CD8-positive, alpha-beta memory T cell (primary cell): ENCODE measurements at places on chromosomes 3 and 15. TPM values are rescaled to one million over a fixed set of nuclear protein-coding genes. Genes with fewer than 3 reads are reported as not detected.

GRCh38 chr3:167929968-167930367 is 165.8 kb downstream of the GOLIM4 start:
- no peak for DNase-seq
- no peaks in the 10 kb centered on the region for H3K36me3 ChIP-seq
- no peaks in the 10 kb centered on the region for H3K4me1 ChIP-seq
- H3K27me3 ChIP-seq, result no peaks in the 10 kb centered on the region
- H3K27ac ChIP-seq, result no peak overlapping the region
- no peak overlapping the region for H3K4me3 ChIP-seq

DNA sequence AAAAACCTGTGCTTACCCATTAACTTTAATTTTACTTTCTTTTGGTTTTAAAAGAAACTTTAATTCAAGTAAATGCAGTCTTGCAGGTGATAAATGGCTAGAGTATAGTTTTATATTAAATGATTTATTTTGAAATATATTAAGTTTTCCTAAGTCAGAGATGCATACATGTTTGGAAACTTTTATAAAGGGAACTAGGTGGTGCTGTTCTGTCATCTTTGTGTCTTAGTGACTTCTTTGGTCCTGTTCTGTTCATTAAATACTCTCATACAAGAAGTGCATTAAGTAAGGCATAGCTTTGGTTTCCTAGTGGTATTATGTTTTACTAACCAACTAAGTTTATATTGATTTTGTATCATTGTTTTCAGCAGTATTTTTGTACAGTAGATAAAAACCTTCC is 15.6 kb downstream of the CADM2 start:
- no peak overlapping the region for H3K27ac ChIP-seq
- no peak for DNase-seq
- no peaks in the 10 kb centered on the region for H3K4me1 ChIP-seq
- H3K27me3 ChIP-seq, result no peaks in the 10 kb centered on the region

GRCh38 chr3:64828276-64828675 is 140.5 kb upstream of the ADAMTS9 start:
- DNase-seq, result no peak
- no peaks in the 10 kb centered on the region for H3K27me3 ChIP-seq
- no peaks in the 10 kb centered on the region for H3K4me1 ChIP-seq
- H3K36me3 ChIP-seq, result no peaks in the 10 kb centered on the region

GRCh38 chr3:65485826-65486469 is 552.8 kb downstream of the MAGI1 start:
- H3K4me3 ChIP-seq, result no peak overlapping the region
- no peak overlapping the region for H3K27ac ChIP-seq
- H3K36me3 ChIP-seq, result no peaks in the 10 kb centered on the region
- H3K27me3 ChIP-seq, result no peaks in the 10 kb centered on the region
- no peaks in the 10 kb centered on the region for H3K4me1 ChIP-seq
- no peak for DNase-seq

GRCh38 chr15:69802432-69802831 is 295.3 kb downstream of the TLE3 start:
- no peaks in the 10 kb centered on the region for H3K27me3 ChIP-seq
- no peak for DNase-seq
- H3K36me3 ChIP-seq, result no peaks in the 10 kb centered on the region
- H3K4me3 ChIP-seq, result no peak overlapping the region
- H3K4me1 ChIP-seq, result no peaks in the 10 kb centered on the region

DNA sequence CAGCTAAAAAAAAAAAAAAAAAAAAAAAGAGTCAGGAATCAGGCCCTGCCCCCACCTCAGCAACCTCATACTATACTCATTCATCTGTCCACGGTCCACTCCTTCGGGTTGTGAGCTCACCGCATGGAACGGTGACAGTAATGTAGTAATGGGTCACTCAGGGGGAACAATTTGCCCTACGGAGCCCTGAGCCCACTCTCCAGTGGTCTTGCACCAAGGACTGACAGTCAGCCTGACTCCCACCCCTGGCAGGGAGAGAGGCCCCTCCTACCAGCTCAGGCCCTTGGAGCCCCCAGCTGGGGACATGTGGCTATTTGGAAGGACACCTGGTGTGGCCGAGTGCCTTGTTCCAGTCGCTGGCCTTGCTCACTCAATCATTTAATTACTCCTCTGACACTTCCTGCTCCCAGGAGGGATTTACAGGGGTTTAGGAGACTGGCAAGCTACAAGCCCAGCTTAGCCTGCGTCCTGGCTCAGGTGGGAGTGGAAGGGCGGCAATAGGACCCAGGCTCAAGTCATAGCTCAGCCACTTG is 19.9 kb upstream of the CACNA2D2 start:
- H3K27ac ChIP-seq, result no peak overlapping the region
- no peaks in the 10 kb centered on the region for H3K27me3 ChIP-seq
- H3K4me3 ChIP-seq, result no peak overlapping the region
- H3K36me3 ChIP-seq, result no peaks in the 10 kb centered on the region
- no peak for DNase-seq
- no peaks in the 10 kb centered on the region for H3K4me1 ChIP-seq

GRCh38 chr3:160540551-160540950 is 24.8 kb downstream of the KPNA4 start:
- DNase-seq, result no peak
- no peaks in the 10 kb centered on the region for H3K36me3 ChIP-seq
- no peaks in the 10 kb centered on the region for H3K27me3 ChIP-seq
- peaks cover 27% of the 10 kb centered on the region for H3K4me1 ChIP-seq
- no peak overlapping the region for H3K27ac ChIP-seq
- no peak overlapping the region for H3K4me3 ChIP-seq

DNA sequence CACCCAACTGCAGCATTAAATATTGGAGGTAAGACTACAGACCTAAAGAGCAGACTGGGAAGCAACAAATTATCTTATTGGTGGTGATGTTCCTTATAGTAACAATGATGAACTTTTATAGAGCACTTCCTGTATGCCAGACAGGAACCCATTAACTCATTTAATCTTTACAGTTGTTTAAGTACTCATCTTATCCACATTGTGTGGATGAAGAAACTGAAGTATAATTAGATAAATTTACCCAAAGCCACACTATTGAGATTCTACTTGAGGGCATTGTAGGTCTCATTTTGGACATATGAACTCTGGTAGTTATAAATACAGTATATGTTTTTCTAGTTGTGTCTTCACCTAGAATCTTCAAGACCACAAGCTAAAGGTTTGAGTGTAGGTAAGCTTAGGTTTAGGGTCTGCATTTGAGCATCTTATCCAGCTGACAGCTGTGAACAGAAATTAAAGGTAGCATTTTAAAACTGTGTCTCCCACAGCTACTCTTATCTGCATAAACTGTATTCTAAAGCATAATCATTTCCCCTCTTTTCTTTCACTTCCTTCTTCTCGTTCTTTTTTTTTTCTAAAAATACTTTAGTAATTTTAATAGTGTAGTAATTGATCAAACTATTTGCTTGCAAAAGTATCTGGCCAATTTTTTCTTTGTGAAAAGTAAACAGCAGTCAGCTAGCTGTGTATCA is 138.2 kb downstream of the UBE2E2 start:
- H3K4me1 ChIP-seq, result no peaks in the 10 kb centered on the region
- H3K4me3 ChIP-seq, result no peak overlapping the region
- no peaks in the 10 kb centered on the region for H3K36me3 ChIP-seq
- H3K27me3 ChIP-seq, result no peaks in the 10 kb centered on the region
- no peak for DNase-seq

GRCh38 chr15:36907295-36907694 is 193.1 kb downstream of the MEIS2 start:
- no peak for DNase-seq
- H3K27me3 ChIP-seq, result no peaks in the 10 kb centered on the region
- H3K36me3 ChIP-seq, result no peaks in the 10 kb centered on the region

DNA sequence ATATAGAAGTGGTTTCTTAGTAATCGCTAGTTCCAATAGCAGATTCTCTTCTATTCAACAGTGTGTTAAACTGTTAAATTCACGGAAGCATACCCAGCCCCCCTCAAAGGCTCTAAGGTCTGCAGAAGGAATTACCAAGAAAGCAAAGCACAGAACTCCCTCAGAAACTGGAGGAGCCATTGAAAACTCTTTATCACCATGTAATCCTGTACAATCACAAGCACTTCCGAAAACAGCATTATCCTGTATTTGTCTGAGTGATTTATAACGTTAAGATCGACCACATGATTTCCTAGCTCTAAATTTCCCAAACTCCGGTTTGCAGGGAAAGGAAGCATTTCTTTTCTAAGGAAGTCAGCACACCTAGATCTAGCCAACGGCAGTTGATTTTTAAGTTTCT is 20.0 kb downstream of the MYO1E start:
- no peaks in the 10 kb centered on the region for H3K27me3 ChIP-seq
- H3K27ac ChIP-seq, result no peak overlapping the region
- no peak for DNase-seq
- no peaks in the 10 kb centered on the region for H3K36me3 ChIP-seq

- H3K36me3 ChIP-seq, result no peaks in the 10 kb centered on the region
- H3K27me3 ChIP-seq, result no peaks in the 10 kb centered on the region
- no peaks in the 10 kb centered on the region for H3K4me1 ChIP-seq
- H3K4me3 ChIP-seq, result no peak overlapping the region
Observed at GRCh38 chr15:92612891-92613290, 42.7 kb downstream of the FAM174B start.

GRCh38 chr3:23646184-23646920 is 159.4 kb upstream of the UBE2E1 start:
- H3K27ac ChIP-seq, result no peak overlapping the region
- no peak for DNase-seq
- no peaks in the 10 kb centered on the region for H3K4me1 ChIP-seq
- H3K27me3 ChIP-seq, result no peaks in the 10 kb centered on the region
- no peaks in the 10 kb centered on the region for H3K36me3 ChIP-seq

DNA sequence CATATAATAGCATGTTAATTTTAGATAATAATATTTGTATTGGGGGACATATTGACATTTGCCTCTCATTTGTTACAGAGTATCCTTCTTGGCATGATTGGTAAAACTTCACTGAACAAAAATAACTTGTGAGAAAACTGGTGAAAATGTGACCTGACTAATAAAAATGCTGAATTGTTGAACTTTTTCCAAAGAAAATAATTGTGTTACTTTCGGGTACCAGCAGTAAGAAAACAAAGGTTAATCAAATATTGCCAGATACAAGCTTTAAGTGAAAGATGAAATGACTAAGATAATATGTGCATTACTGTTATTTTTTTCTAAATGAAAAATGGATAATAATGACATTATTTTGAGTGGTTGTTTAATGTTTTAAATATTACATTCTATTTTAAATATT is 15.2 kb downstream of the SLC12A1 start:
- no peaks in the 10 kb centered on the region for H3K36me3 ChIP-seq
- H3K27ac ChIP-seq, result no peak overlapping the region
- no peak overlapping the region for H3K4me3 ChIP-seq
- no peaks in the 10 kb centered on the region for H3K27me3 ChIP-seq
- DNase-seq, result no peak

DNA sequence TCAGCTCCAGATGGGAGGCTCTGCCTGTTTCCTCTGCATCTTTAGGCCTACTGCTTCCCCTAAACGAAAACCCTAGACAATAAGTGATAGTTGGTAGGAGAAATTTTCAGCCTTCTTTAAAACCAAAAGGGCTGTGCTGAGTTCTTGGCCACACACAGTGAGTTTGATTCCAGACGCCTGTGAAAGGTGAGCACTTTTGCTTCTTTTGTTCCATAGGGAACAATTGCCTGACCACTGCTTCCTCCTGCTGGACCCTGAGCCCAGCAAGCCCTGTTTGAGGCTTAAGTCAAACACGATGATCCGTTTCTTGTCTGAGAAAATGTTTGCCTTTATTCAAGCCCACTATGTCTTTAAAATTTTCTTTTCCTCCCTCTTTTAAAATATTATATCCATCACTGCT is 493.9 kb downstream of the ZIC1 start:
- H3K4me1 ChIP-seq, result no peaks in the 10 kb centered on the region
- no peak overlapping the region for H3K4me3 ChIP-seq
- no peaks in the 10 kb centered on the region for H3K36me3 ChIP-seq
- DNase-seq, result no peak
- no peaks in the 10 kb centered on the region for H3K27me3 ChIP-seq

GRCh38 chr3:52006017-52006819 is 10.5 kb upstream of the RPL29 start:
- no peaks in the 10 kb centered on the region for H3K27me3 ChIP-seq
- H3K36me3 ChIP-seq, result no peaks in the 10 kb centered on the region
- peaks cover 18% of the 10 kb centered on the region for H3K4me1 ChIP-seq

DNA sequence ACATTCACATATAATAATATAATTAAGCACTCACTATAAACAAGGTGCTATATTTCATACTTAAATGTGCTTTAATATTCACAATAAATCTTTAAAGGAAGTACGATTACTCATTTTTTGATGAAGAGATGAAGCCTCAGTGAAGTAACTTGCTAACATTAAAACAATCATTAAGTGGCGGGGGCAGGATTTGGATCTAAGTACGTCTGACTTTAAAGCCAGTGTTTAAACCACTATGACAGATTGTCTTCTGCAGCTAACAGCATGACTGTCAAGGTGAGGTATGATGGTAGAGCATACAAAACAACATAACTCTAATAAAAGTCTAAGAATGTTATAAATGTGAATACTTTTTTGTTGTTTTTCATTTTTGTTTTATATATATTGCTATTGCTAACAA is 862.1 kb downstream of the ROBO1 start:
- H3K4me1 ChIP-seq, result no peaks in the 10 kb centered on the region
- no peaks in the 10 kb centered on the region for H3K27me3 ChIP-seq
- no peak overlapping the region for H3K27ac ChIP-seq
- H3K4me3 ChIP-seq, result no peak overlapping the region
- DNase-seq, result no peak

DNA sequence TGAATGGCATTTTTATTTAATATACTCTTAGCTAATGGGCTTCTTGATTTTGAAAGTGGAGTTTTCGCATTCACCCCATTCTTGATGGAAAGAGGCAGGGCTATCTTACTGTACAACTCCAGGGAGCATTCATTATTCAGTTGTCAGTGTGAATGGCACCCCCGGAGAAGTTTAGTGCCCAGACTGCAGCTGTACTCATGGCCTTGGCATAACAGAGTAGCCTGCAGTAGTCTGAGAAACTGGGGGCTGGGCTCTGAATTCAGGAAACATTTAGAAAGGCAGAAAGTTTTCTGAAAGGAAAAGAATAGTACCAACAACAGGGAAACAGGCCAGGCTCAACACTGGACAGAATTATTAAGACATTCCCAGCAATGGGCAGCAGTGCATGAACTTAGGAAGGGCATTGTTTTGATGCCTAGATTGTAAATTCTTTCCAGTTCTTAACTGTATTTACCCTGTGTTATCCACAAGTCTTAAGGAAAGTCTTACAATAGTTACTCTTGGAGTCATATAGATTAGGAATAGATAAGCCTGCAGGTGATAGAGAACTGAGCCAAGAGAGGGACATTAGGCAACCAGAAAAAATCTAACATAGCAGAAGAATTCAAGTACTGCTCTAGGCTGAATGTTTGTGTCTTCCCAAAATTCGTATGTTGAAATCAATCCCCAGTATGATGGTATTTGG is 44.4 kb downstream of the TIPARP start:
- no peak for DNase-seq
- H3K4me1 ChIP-seq, result no peaks in the 10 kb centered on the region
- no peaks in the 10 kb centered on the region for H3K27me3 ChIP-seq
- no peaks in the 10 kb centered on the region for H3K36me3 ChIP-seq
- H3K4me3 ChIP-seq, result no peak overlapping the region

- no peaks in the 10 kb centered on the region for H3K4me1 ChIP-seq
- no peak overlapping the region for H3K27ac ChIP-seq
- no peak for DNase-seq
- no peaks in the 10 kb centered on the region for H3K27me3 ChIP-seq
- H3K36me3 ChIP-seq, result no peaks in the 10 kb centered on the region
- H3K4me3 ChIP-seq, result no peak overlapping the region
Observed at GRCh38 chr3:85977615-85978338, 1013.2 kb downstream of the VGLL3 start.

The PPARG gene
- polyA plus RNA-seq, result not detected

The ADAMTS9 gene
- not detected for polyA plus RNA-seq

The DZIP1L gene
- not detected for polyA plus RNA-seq

The ARGFX gene
- not detected for polyA plus RNA-seq
